ENCODE measurements at places on chromosomes 11 and 22. TPM values are rescaled to one million over a fixed set of nuclear protein-coding genes. Genes with fewer than 3 reads are reported as not detected.

The POTEH gene
- not detected for total RNA-seq

The TRIM29 gene
- 0.50 TPM for total RNA-seq

The UPB1 gene
- total RNA-seq, result 0.97 TPM

The EXPH5 gene
- total RNA-seq, result 2.4 TPM

The GLYAT gene
- 0.59 TPM for total RNA-seq

The PDGFB gene
- total RNA-seq, result 19.9 TPM

The FOLR2 gene
- 21.9 TPM for total RNA-seq

The DEPDC7 gene
- 0.37 TPM for total RNA-seq

The MRGPRF gene
- total RNA-seq, result 5.5 TPM

GRCh38 chr11:119065369-119065768, 2.2 kb upstream of the VPS11 start:
- no peak for DNase-seq

DNA sequence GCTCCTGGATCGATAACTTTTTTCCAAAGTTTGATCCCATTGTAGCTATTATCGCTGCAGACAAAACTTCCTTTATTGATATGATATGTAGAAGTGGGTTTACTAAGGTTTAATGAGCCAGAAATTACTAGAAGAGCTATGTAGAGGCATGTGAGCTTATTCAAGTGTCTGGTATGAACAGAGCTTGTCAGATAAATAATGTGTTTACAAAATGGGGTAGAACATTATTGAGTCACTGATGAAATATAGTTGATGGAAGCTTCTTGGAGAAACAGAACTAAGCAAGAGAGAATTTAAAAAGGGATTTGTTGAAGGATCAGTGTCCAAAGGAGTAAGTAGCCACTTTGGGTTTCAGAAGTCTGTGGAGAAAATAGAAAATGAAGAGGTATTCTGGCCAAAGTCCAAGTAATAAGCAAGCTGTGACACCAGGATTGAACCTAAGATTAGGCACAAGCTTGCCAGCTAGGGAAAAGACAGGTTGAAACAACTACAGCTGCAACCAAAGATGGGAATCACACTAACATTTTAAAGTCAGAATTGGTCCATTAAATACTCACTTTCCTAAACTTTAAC, 104.3 kb downstream of the MAML2 start:
- DNase-seq, result no peak

- no peak for DNase-seq
These were observed 35.3 kb downstream of the KIAA0930 start for GRCh38 chr22:45205276-45205925.

GRCh38 chr11:85679576-85679975, 6.4 kb downstream of the CCDC89 start:
- no peak for DNase-seq

DNA sequence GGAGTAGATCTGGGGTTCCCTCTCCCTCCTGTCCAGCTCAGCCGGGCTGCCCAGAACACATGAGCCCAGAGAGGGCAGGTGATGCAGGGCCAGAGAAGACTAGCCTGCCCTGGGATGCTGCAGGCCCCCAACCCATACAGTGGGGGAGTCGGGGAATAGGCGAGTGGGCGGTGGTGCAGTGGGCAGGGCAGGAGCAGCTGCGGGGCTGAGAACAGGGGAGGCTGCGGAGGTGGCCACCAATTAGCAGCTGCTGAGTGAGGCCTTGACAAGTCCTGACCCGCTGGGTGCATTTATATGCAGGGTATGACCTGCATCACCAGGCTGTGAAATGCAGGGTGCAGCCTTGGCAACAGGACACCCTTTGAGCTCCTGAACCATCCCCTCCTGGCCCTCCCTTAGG, 43.1 kb downstream of the NFAM1 start:
- DNase-seq, result no peak

GRCh38 chr11:14390669-14391068, 31.7 kb upstream of the RRAS2 start:
- DNase-seq, result no peak

DNA sequence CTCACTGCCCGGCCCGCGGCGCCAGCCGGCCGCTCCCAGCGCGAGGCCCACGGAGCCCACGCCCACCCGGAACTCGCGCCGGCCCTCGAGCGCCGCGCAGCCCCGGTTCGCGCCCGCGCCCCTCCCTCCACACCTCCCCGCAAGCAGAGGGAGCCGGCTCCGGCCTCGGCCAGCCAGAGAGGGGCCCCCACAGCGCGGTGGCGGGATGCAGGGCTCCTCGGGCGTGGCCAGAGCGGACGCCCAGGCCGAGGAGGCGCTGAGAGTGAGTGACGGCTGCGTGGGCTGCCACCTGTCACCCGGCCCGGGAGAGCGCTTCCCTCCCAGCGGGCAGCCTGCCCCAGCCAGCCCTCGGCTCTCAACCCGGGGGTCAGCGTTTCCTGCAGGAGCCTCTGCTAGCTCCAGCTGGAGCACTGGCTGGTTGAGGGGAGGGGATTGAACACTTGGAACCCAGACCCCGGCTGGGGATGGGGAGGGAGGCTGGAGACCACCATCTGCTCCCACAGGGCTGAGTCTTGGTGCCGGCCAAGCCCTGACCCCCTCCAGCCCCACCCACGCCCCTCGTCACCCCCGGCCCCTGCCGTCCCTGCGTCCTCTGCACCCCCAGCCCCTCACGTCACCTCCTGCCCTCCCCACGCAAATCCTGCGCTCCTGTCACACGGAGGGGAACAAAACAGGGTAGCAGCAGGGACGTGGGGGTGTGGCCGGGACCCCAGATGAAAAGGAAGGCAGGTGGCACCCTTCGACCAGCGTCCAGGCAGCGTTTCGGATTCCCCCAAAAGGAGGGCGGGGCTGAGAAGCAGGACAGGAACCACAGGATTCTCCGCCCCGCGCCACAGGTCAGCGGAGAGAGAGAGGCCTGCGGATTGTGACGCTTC, 157.0 kb downstream of the BRD1 start:
- DNase-seq, result peak; percentile 41

- DNase-seq, result no peak
These were observed 835 bp upstream of the MYOD1 start for GRCh38 chr11:17718510-17718962.

DNA sequence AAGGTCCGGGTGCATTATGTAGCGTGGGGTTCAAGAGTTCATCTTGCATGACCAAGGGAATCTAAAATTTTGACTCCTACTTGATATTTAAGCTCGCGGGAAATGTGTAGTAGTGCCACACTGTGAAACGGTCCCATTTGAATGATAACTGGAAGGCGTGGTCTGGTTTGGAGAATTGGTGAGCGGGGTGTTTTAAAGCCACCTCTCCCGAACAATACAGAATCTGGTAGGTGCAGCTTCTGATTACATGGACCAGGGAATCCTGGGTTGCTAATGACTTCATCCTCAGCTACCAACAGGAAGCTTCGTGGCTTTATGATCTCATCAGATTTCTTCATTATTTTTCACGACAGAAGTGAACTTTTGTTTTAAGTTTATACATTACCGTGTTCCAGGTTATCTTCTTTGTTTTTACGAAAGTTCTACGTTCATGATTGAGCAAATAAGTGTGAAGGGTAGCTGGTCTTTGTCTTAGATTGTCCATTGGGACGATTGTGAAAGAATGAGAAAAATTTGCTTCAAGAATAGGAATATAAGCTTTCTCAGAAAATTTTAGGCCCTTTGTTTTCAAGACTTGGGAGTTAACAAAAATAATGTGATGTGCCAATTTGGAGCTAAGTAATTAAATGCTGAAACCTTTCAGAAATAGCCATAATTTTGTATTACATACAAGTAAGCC, 1.7 kb downstream of the QSER1 start:
- DNase-seq, result no peak

DNA sequence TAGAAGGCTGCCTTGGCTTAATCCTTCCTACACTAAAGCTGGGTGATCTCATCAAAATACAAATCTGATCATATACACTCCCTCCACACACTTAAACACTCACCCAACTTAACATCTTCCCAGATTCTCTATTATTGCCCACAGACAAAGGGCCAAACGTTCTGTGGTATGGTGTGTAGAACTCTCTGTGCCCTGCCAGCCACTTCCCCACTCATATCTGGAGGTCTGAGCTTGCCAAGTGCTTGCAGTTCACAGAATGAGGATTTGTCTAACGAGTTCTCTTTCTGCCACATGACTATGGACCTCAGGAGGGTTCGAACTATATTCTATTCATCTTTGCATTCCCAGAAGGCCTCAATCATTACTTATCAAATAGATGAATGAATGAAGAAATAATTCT, 77.6 kb downstream of the MPPED2 start:
- DNase-seq, result no peak

- DNase-seq, result no peak
These were observed 308.9 kb upstream of the ANO3 start for GRCh38 chr11:26023057-26023456.

- DNase-seq, result no peak
These were observed 112.1 kb downstream of the TRIM29 start for GRCh38 chr11:120025606-120026335.

DNA sequence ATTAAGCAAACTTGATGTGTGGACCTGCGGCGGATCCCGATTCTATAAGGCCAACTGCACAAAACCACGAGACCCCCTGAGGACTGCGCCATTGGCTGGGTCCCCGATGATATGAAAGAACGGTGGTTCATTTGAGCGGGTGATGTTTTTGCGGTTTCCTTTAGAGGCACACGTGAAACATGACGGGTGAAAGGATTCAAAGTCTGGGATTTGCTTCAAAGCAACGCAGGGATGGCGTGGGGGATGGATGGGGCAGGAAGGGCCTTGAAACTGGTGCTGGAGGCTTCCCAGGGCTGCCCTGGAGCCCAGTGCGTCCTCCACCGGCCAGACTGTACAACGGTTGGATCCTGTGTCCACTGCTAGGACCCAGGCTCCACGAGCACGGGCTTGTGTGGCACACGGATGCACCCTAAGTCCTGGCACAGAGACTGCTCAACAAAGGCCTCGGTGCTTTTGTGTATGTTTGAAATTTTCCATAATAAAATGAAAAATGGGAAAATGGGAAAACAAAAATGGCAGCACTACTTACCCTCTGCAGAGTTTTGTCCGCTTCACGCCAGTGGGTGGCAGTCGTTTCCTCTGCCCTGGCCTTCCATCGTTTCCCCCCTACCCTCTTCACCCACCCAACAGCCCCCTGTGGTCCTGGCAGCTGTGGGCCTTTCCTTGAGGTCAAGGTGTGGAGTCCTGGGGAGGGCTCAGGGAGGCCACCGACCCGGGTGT, 3.6 kb downstream of the ASCL2 start:
- no peak for DNase-seq

- no peak for DNase-seq
These were observed 642.7 kb upstream of the TENM4 start for GRCh38 chr11:80083531-80083951.

GRCh38 chr11:64792482-64792881, 10.5 kb downstream of the MAP4K2 start:
- DNase-seq, result no peak

DNA sequence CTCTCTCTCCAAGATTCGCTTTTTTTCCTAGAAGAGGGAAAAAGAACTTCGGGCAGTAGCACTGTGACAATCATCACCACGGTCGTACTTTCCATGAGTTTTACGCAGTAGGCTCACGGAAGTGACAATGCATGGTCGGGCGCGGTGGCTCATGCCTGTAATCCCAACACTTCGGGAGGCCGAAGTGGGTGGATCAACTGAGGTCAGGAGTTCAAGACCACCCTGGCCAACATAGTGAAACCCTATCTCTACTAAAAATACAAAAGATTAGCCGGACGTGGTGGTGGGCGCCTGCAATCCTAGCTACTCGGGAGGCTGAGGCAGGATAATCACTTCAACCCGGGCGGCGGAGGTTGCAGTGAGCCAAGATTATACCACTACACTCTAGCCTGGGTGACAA, 23.4 kb downstream of the GRAP2 start:
- no peak for DNase-seq

DNA sequence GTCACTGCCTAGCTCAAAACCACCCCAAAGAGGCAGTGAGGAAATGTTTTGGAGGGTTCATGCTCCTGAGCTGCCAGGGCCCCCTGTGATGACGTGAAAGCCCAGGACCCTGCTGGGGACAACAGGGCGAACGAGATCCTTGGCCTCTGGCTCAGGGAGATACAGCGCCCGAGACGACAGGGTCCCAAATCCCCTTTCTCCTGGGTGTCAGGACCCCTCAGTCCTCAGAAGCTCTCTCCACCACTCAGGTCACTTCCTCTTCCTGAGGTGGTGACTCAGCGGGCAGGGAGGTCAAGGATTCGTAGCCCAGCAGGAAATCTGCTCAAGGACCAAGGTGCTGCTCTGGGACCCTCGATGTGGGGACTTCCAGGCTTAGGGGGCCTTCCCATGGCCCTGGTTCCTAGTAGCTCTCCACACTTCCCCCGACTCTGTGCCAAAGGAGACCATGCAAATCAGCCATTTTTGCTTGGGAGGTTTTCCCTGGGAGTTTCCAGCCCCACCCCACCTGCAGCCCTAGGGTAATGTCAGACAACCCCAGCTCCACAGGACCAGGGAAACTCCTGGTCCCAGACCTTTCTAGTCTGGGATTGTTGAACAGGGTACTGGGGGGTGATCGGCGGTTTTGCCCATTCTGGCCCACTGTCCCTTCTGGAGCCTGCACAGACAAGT, 12.8 kb downstream of the BCL9L start:
- DNase-seq, result no peak

- no peak for DNase-seq
These were observed 255.9 kb upstream of the POU2AF2 start for GRCh38 chr11:110989428-110990133.

DNA sequence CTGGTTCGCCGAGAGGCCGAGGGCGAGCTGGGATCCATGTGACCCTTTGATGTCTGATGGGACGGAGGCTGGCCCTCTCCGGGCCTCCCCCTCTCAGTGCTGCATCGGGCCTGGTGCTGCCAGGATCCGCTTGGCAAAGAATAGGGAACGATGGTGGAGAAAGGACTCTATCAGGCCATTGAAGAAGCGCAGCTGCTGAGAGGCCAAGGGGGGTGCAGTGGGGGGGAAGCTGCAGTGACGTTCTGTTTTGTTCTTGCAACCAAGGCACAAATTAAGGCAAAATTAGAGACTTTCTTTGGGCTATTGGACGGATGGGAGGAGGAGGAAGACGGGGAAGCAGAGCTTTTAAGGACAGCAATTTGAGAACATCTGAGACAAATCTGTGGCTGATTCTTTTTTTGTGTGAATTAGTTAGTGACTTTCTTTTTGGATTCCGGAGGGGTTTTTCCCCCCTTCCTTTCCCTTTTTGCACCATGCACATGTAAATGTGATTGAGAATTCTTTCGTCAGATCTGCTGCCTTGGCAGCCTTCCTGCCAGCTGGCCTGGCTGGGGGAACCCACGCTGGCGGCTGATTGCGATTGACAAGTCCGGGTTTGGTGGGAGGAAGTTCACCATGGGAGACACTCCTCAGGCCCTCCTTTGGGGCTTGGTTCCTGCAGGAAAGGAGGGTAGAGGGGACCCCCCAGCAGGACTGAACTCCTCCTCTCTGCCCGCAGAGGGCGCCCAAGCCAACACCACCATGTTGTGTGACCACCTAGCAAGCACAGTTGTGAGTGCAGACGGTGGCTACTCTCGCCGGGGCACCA, 214.6 kb downstream of the NTM start:
- no peak for DNase-seq

Data from left ventricle myocardium superior (tissue), 1 donor.